Caki2 (cell line): ENCODE measurements at places on chromosomes 11 and 22. TPM values are rescaled to one million over a fixed set of nuclear protein-coding genes. Genes with fewer than 3 reads are reported as not detected.

The PHRF1 gene
- 36.5 and 42.6 TPM in 2 replicates for total RNA-seq

The ACTN3 gene
- not detected in 2 replicates for total RNA-seq

The IZUMO1R gene
- total RNA-seq, result not detected in 2 replicates

The MS4A3 gene
- total RNA-seq, result not detected in 2 replicates

The GLB1L2 gene
- total RNA-seq, result 0.23 and 1.9 TPM in 2 replicates

The P4HA3 gene
- total RNA-seq, result 0.06 and 0.57 TPM in 2 replicates

- DNase-seq, result no peak
These were observed 2.2 kb downstream of the CRYAB start for GRCh38 chr11:111909378-111909777.

DNA sequence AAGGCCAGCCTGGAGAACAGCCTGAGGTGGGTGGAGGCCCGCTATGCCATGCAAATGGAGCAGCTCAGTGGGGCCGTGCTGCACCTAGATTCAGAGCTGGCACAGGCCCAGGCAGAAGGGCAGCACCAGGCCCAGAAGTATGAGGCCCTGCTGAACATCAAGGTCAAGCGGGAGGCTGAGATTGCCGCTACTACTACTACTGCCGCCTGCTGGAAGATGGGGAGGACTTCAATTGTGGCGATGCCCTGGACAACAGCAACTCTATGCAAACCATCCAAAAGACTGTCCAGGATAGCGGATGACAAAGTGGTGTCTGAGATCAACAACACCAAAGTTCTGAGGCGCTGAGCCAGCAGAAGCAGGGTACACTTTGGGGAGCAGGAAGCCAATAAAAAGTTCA lies 3.1 kb upstream of the TMEM218 start:
- no peak for DNase-seq

GRCh38 chr22:48554893-48555572 lies 1272.6 kb downstream of the BRD1 start:
- no peak for DNase-seq

- DNase-seq, result no peak
These were observed 34.9 kb downstream of the SERPIND1 start for GRCh38 chr22:20808844-20809243.

- no peak for DNase-seq
These were observed 424.6 kb downstream of the BUD13 start for GRCh38 chr11:116348226-116348625.

DNA sequence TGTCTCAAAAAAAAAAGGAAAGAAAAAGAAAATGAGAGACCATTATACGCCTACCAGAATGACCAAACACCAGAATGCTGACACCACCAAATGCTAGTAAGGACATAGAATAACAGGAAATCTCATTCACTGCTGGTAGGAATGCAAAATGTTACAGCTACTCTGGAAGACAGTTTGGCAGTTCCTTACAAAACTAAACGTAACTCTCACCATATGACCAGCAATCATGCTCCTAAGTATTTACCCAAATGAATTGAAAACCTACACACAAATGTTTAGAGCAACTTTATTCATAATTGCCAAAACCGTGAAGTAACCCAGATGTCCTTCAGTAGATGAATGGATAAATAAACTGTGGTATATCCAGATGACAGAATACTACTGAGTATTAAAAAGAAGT lies 7.2 kb downstream of the CHKA start:
- no peak for DNase-seq

DNA sequence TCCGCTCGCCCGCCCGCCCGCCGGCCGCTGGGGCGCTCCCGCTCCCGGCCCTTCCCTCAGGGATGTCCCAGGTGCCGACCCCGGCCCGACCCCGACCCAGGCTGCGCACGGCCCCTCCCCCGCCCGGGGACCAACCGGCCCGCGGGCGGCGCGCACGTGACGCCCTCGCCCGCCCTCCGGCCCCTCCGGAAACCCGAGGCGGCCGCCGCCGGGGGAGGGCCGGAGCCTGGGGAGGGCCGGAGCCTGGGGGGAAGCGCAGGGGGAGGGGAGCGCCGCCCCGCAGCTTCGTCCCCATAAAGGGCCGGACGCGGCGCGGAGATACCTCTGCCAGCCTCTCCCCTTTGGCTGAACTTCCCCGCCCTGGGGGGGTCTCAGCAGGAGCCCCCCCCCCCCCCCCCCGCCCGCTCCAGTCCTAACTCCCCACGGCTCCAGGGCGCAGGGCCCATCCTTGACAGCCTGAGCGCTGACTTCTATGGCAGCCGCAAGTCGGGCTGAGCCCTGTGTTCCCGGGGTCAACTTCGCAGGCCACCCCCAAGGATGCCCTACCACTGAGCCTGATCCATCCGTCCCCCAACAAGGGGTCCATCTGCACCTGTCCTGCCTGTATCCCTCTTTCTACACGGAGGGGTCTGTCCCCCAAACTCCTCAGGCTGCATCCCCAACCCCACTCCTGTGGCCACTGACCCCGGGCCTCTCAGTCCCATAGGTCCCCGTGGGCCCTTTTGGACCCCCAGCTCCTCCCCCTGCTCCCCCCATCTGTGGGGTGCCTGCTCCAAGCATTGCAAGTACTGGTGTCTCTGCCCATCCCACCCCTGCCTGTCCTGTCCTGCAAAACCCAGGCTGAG lies at the start of gene MAPK12:
TSS of gene MAPK12 (minus strand) at position 69 of the 845 bp plus-strand sequence. CDS start 174 bp downstream, outside the sequence.
- peak; percentile 59 for DNase-seq

- peak; percentile 87 for DNase-seq
These were observed 7.0 kb downstream of the C11orf86 start for GRCh38 chr11:66981976-66982578.

DNA sequence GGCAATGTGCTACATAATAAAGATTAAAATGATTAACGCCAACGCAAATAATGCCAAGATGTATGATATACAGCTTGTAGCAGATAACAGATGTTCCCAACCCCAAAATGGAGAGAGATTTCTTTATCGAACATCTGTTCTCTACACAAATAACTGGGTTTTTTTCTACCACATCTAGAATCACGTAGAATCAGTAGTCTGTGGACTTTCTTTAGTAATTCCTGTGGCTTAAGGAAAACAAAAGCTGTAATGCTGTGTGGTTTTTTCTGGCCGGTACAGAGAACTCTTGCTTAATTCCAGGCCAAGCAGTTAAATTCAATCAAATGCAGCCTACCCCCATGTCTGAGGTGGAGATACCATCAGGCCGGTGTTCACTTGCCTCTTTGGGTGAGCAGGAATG lies 303.4 kb downstream of the FAT3 start:
- no peak for DNase-seq

GRCh38 chr11:45282081-45282480 lies 4.1 kb downstream of the SYT13 start:
- no peak for DNase-seq

DNA sequence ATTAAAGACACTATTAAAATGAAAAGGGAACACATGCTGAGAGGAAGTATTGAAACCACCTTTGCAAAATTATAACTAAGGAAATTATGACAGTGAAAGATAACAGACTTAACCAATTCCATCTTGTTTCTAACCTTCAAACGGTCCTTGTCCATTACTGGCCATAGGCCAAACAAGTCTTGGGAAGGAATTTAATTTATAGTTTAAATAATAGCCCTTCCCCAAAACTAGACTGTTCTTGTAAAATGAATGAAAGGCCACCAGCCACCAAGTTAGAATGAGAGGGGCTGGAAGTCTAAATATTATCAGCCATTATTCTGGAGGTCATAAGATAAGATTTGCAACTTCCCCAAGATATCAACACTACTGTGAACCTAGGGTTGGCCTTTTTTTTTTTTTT lies 1.8 kb upstream of the TALDO1 start:
- DNase-seq, result no peak

DNA sequence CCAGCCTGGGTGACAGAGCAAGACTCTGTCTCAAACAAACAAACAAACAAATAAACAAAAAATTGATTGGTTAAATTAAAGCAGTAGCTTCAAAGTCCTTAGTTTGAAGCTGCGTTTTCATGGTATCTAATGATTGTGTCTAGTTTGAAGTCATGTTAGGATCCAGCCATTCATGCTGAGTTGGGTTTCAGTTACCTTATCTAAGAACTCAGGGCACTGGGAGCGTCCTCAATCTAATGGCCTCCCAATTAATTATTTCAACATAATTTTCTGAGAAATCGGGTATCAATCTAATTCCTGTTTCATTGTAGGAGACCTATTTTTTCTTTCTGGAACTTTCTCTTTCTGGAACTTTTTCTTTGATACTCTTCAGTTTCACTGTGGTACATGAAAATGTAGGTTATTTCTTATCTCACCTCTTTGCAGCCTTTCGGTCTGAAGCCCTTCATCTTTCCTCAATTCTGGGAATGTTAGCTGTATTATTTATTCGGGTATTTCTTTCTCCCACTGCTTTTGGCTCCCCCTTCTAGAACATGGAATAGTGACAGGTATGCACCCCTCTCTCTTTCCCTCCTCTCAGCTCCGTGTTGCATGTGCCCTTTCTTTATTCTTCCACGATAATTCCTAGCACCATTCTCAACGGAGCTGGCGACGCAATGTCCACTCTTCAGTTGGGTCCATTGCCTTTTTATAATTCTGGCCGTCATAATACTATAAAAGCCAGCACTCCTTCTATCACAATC lies 24.3 kb upstream of the B4GALNT4 start:
- no peak for DNase-seq

- DNase-seq, result no peak
These were observed 64.7 kb downstream of the MTMR3 start for GRCh38 chr22:29947410-29948384.

DNA sequence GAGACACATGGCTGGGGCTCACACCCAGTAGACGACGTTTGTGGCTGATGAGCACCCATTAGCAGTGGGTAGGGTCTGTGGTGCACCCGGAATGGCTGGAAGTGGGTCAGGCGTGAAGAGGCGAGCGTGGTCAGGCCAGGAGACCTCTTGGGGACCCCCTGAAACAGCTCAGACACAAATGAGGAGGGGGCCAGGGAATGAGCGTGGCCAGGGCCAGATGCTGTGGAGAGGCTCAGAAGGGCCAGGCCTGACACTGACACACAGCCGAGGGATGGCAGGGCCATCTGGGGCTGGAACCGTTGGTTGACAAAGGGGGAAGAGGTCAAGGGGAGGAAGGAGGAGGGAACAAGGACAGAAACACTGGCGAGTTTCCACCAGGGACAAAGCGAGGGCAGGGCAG lies 162.8 kb downstream of the SHANK2 start:
- DNase-seq, result no peak

- no peak for DNase-seq
These were observed 9.6 kb downstream of the CHST1 start for GRCh38 chr11:45655831-45656230.

GRCh38 chr11:87286338-87286737 lies 248.6 kb downstream of the TMEM135 start:
- DNase-seq, result no peak

DNA sequence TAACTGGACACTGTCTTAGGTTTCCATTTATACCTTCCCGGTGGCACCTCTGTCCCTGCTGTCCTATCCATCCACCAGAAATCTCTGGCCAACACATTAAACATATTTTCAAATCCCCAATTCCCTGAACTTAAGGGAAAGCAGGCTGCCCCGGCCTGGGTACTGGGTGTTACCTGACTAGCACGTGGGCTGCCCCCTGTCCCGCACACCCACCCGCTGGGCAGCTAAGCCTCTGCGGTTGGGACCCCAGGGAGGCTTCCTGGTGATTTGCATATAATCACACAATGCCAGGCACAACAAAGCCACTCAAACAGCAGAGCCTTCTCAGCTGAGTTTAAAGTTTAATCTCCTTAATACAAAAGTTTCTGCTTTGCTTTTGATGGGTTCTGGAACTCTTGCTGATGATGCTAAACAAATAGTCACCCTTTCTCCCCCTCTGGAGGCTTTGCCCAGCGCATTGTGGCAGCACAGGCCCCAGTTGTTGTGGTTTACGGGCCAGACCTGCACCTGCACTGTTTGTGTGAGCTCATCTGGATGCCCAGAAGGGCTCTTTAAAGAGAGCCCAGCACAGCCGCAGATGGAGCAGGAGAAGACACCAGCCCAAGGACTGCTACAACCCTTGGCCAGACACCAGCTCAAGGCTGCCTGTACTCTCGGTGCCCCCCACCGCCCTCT lies 59.9 kb upstream of the POU2AF1 start:
- no peak for DNase-seq

DNA sequence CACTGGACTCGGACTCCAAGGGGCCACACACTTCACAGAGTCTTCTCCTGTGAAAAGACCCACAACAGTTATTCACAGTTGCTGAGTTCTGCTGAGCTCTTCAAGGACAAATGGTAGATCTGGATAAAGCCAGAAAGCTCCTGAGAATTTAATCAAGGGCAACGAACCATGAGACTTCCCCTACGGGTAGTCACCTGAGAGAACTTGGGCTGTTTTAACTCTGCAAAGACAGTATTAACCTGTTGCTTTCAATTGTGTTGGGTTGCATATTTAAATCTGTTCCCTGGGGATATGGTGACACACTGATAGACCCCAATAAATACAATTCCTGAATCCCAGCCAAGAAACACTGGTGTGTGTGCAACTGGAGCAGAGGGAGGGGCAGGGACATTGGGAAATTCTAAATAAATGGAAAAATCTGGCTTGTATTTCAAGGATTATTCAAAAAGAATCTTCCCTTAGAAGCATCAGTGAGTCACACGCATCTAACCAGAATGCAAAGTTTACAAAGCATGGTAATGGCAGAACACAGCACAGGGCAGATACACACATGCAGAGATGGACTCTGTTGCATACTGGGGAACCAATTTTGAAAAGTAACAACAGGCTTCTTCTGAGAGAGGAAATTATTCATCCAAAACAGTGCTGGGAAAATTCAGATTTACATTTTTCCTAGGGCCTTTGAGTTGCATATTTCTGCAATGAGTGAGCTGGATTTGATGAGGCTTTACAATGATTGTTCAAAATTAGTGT lies 4.0 kb downstream of the KCNJ1 start:
- DNase-seq, result peak; percentile 13

- DNase-seq, result no peak
These were observed 43.3 kb upstream of the EP300 start for GRCh38 chr22:41048791-41049717.

DNA sequence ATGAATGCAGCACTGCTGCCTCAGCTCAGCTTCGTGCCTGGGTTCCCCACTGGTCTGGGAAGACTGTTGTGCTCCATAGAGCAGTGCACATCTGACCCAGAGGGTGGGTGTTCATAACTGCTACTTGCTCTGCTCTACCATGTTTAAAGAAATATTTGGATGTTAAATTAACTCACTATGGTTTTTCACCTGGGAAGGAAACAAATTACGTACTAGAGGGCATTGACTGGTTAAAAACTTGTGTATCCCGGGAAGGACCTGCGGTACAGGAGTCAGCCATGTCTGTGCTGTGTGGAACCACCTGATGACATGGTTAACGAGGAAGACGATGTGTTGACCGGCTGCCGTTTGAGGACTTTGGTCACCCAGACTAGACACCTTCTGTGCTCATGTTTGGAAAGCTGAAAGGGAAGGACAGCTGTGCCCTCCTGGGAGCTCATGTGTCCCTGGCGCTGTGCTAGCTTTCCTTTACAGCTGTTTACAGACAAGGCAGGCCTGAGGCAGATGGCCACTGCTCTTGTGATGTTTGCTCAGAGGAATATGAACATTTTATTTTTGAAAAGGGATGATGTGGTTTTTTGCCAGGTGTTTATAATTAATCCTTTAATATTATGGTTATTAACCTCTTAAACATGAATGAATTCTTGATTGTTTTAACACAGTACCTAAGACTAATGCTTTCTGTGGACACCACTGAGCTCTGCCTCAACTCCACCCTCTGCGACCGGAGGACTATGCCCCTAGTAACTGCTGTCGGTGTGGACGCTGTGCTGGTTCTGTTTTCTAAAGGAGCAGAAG lies 14.3 kb upstream of the AIFM3 start:
- DNase-seq, result no peak
